ENCODE measurements at places on chromosomes 3 and 15.

DNA sequence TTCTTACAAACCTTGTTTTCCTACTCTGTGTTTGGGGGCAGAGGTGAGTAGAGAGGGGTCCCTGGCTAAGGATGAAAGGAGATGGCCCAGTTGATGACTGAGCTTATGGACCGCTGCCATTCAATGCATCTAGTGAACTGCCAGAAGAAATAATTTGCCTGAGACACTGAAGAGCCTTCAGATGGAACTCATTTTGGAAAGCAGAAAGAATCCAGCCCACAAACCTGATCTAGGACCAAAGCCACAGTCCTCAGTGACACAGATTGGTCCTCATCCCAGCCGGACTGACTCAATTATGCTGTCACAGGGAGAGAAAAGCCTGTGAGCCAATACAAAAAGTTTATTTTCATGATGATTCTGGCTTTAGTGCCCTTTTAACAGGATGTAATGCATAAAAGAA is 82.7 kb downstream of the CD47 start:
- no peak for DNase-seq

DNA sequence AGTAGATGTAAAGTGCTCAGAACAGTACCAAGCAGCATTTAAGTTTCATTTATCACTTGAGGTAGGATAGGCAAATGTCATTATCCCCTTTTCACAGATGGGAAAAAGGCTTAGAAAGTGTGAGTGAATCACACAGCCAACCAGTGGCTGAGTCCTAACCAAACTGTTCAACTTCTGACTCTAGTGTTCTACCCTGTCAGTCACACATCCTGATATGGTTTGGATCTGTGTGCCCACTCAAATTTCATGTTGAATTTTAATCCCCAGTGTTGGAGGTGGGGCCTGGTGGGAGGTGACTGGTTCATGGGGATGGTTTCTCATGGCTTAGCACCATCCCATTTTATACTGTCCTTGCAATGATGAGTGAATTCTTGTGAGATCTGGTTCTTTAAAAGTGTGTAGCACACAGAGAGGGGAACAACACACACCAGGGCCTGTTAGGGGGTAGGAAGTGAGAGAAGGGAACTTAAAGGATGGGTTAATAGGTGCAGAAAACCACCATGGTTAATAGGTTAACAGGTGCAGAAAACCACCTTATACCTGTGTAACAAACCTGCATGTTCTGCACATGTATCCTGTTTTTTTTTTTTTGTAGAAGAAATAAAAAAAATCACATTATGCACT is 304.7 kb downstream of the SUCLG2 start:
- DNase-seq, result no peak

DNA sequence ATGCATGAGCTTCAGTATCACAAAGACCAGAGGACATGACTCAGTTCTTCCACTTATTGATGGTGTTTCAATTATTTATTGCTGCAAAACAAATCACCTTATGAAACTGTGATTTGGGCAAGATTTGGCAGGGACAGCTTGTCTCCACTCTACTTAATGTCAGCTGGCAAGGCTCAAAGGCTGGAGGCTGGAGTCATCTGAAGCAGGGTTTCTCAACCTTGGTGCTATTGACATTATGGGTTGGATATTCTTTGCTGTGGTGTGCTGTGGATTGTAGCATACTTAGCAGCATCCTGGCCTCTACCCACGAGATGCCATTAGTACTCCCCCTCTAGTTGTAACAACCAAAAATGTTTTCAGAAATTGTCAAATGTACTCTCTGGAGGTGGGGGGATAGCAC is 138.8 kb upstream of the PEX5L start:
- DNase-seq, result no peak

DNA sequence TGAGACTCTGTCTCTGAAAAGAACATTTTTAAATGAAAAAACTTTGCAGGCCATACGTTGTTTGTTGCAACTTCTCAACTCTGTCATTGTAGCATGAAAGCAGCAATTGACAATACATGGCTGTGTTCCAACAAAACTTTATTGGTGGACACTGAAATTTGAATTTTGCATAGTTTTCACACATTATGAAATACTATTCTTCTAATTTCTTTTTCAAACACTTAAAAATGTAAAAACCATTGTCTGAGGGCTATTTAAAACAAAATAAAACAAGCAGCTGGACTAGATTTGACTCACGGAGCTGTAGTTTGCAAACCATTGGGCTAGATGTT is 18.5 kb upstream of the CSTA start:
- DNase-seq, result no peak

GRCh38 chr15:53831907-53832770 is 72.7 kb upstream of the WDR72 start:
- no peak for DNase-seq

GRCh38 chr15:31338318-31338878 is 11.8 kb downstream of the KLF13 start:
- no peak for DNase-seq

- no peak for DNase-seq
Measured at GRCh38 chr3:140078940-140079339, 144.0 kb downstream of the CLSTN2 start.

DNA sequence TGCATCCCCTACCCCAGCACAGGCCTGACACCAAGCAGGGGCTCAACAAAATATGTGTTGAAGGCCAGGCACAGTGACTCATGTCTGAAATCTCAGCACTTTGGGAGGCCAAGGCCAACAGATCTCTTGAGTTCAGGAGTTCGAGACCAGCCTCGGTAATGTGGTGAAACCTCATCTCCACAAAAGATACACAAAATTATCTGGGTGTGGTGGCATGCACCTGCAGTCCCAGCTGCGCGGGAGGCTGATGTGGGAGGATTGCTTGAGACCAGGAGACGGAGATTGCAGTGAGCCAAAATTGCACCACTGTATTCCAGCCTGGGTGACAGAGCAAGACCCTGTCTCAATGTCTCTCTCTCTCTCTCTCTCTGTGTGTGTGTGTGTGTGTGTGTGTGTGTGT is 30.7 kb upstream of the CYP11A1 start:
- DNase-seq, result no peak

- DNase-seq, result no peak
Measured at GRCh38 chr3:74033381-74033780, 408.6 kb upstream of the PDZRN3 start.

DNA sequence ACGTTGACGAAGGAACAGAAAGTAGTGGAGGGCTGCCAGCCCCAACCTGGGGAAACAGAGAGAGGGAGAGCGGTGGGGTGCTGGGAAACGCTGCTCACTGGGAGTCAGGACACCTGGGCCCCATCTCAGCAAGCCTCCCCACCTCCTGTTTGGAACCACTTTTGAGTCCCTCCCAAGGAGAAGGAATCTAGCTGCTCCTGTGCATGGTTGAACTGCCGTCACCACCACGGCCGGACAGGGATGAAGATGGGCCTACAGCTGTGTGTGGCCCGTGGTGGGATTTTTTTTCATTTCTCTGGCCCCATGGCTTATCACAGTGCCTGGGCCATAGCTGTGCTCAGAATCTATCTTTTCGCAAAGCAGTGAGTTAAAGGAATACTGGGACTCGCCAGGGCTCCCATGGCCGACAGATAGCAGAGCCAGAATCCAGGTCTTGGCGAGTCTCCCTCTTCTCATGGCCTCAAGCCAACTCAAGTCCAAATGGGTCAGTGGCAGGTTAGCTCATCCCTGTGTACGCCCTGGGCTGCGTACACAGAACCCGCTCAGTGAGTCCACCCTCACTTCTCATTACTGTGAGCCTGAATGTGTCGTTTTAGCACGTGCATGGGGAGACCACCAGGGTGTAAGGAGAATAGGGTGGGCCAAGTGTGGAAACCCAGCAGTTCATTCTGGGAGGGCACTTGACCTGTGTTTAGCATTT is 271.2 kb downstream of the FAM43A start:
- no peak for DNase-seq

- no peak for DNase-seq
Measured at GRCh38 chr3:76131396-76132153, 346.2 kb upstream of the ZNF717 start.

GRCh38 chr3:14148041-14148985 is 23.5 kb downstream of the TMEM43 start:
- no peak for DNase-seq

DNA sequence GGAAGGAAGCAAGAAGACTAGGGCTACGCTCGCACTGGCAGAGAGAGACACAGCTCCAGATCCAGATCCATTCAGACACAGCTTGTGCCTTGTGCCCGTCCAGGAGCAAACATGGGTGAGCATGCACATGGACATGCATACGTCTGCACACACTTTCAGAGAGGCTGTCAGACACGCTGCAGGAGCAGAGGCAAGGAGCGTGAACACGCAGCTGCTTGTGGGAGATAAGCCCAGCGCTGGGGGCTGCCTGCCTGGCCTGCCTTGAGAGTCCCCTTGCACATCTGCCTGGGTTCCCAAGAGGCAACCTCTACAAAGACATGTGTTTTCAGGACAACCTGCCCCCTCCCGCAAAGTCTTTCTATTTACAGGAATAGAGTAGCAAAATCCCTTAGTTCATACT is 13.6 kb upstream of the BAHD1 start:
- DNase-seq, result no peak

GRCh38 chr3:191768421-191768820 is 307.5 kb downstream of the PYDC2 start:
- DNase-seq, result no peak
